ENCODE measurements at places on chromosomes 2 and 18.

- DNase-seq = no peak
Measured at GRCh38 chr2:162769066-162769465, 69.5 kb downstream of the KCNH7 start.

- no peak for DNase-seq
Measured at GRCh38 chr2:45169339-45170190, 160.3 kb upstream of the SIX2 start.

GRCh38 chr2:192230889-192231453, 36.2 kb upstream of the TMEFF2 start:
- no peak for DNase-seq

GRCh38 chr2:160271171-160272086, 71.4 kb upstream of the ITGB6 start:
- no peak for DNase-seq

GRCh38 chr2:106339609-106340008, 128.6 kb downstream of the RGPD3 start:
- no peak for DNase-seq

DNA sequence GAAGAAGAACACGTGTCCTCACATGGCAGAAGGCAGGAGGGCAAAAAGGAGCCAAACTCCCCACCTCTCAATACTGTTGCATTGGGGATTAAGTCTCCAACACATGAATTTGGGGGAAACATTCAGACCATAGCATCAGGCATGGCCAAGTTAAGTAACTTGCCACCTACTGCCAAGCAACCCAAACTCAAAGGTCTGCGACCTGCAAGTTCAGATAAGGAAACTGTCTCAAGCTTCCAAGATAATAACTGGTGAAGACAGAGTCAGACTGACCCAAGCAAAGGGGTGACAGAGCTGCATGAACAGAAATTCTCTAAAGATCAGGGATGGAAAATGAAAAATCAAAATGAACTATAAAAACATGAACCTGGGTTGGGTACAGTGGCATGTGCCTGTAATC, 188.7 kb upstream of the SIX3 start:
- no peak for DNase-seq

DNA sequence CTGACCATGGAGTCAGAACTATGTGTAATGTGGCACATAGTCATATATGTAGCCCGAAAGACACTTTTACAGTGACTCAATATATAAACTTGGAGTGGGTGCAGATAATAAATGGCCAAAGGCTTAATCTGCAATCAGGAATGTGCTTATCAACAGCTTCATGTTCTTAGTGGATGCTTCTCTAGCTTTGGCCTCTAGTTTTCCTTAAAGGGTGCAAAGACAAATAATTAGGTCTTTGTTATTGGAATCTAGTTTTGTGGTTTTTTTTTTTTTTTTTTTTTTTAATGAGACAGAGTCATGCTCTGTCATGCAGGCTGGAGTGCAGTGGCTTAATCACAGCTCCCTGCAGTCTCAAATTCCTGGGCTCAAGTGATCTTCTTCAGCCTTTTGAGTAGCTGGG, 625.6 kb downstream of the EPHA4 start:
- DNase-seq = no peak

- DNase-seq = no peak
Measured at GRCh38 chr2:66059332-66059731, 375.6 kb upstream of the MEIS1 start.

DNA sequence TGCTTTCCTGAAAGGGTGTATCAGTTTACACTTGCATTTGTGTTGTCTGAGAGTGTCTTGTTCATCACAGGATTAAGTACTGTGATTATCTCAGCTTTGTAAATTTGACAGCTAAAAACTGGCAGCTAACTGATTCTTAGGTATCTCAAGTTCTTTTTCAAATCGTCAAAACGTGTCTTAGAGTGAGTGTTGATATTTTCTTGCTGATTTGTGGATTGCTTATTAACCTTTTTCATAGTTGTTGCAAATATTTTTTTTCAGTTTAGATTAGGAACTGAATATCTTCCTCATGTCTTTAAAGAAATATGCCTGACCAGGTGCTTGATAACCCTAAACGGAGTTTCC, 41.9 kb downstream of the LRRFIP1 start:
- DNase-seq = no peak

GRCh38 chr18:70044632-70045031, 97.0 kb upstream of the CD226 start:
- DNase-seq = no peak

- DNase-seq = no peak
Measured at GRCh38 chr18:74525741-74526140, 8.6 kb upstream of the CNDP1 start.

DNA sequence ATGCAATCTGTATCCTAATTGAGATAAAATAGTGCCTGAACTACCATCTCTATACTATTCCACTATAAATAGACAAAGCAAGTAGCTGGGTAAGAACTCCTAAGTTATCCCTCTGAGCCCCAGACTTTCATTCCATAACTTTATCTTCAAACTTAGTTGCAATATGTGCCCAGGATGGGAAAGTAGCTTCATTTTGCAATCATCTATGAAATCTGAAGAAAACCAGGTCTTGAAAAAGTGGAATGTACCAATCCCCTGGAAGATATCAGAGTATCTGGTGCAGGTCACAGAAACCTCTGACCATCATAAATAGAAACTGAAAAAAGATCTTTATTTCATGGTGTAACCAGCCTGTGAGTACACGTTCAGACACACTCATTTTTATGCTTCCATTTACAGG, 78.1 kb upstream of the TMEM178A start:
- DNase-seq = no peak

DNA sequence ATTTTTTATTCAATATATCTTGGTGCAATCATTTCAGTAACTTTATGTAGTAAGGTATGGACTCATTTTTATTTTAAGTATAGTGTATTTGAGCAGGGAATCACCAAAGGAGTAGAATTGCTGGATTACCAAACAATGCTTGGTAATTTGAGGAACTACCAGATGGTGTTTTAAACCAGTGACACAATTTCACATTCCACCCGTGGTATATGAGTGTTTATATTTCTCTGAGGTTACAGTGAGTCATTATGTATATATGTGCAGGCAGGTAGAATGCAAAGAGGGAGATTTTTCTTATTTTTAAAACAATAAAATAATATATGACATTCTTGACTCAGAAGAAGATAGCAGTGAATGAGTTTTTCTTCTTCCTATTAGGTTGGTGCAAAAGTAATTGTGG, 596.9 kb downstream of the DCC start:
- no peak for DNase-seq

- no peak for DNase-seq
Measured at GRCh38 chr2:174072069-174072468, 106.9 kb upstream of the SP3 start.

GRCh38 chr18:62781893-62782292, 66.6 kb downstream of the PHLPP1 start:
- DNase-seq = no peak

DNA sequence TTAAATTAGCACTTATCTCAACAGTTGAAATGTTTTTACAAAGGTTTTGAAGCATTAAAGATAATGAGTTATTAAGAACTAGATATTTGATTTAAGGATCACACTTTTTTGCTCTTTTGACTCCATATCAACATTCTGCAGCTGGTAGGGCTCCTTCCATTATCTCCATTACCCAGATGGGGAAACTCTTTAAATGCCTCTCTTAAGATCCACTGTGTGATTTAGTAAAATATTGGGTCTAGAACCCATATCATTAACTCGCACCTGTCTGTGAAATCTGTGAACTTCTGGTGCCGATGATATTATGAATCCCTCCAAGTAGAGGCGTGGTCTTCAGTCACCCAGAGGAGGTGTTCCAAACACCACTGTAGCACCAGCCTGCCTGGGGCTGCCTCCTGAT, 466.2 kb downstream of the TSN start:
- no peak for DNase-seq

- no peak for DNase-seq
Measured at GRCh38 chr2:199984755-199985154, 29.4 kb downstream of the MAIP1 start.

DNA sequence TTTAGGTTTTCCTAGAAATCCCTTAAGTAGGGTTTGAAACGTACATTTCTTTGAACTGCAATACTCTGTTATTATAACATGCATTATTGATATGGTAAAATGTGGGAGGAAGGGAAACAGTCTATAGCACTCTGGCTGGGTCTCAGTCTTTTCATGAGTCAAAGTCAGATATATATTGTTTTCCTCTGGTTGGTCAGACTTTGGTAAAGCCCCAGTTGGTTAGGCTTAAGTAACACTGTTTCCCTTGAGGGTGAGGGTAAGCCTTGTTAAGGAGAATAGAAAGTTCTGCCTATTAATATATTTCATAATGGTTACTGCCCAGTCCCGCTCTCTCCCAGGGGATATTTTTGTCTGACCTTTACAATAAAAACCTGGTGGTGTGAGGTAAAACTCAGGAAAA, 44.7 kb upstream of the TNP1 start:
- DNase-seq = no peak

- no peak for DNase-seq
Measured at GRCh38 chr2:174344716-174345461, 10.1 kb downstream of the SP9 start.

DNA sequence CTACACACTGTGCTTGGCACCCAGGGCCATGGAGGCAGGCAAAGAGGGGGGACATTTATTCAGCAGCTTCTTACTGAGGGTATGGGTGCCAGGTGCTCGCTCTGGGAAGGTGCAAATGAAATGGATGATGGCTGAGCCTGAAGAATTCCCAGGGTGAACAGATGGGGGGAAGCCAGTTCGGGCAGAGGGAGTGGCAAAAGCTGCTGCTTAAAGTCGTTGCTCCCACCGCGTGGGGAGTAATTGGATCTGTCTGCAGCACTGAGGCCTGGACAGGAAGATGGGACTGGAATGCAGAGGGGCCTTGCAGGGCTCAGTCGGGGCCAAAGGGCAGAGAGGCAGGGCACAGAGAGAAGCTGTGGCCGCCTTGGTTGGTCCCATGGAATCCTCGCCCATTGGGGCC, 51.2 kb downstream of the NEDD4L start:
- no peak for DNase-seq

- DNase-seq = no peak
Measured at GRCh38 chr2:99819766-99820165, 322.6 kb downstream of the AFF3 start.

GRCh38 chr2:216838151-216838550, 21.7 kb downstream of the TNP1 start:
- no peak for DNase-seq

GRCh38 chr2:5594249-5594695, 97.9 kb upstream of the SOX11 start:
- DNase-seq = no peak

GRCh38 chr2:109647636-109648035, 33.5 kb downstream of the SOWAHC start:
- no peak for DNase-seq

- DNase-seq = no peak
Measured at GRCh38 chr2:169086893-169087467, 17.6 kb downstream of the DHRS9 start.

DNA sequence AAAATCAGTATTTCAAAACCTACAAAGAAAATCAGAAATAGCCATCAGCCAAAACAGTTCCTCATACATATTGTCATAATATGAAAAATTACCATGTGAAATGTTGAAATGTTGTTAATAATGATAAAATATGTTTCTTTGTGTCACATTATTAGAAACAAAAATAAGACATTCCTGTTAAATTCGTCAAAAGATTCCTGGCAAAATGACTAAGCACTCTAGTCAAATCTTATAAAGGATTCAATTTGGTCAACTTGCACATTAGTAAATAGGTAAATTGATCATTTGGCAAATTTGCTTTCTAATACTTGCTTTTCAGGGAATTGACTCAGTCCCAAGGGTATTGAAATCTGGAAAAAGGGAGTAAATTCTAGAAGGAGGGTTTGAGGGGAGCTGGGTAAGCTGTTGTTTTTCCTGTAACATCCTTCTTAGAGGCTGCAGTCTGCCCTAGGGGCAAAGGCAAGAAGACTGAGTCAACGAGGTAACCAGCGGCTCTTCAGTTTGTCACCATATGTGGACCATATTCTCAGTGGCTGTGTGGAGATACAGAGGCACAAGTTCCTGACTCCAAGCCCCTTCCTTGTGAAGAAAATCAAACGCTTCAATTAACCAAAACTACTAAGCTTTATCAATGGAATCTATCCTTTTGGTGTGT, 482.3 kb downstream of the TNS1 start:
- DNase-seq = no peak

GRCh38 chr2:225030203-225030602, 12.1 kb downstream of the DOCK10 start:
- no peak for DNase-seq

- no peak for DNase-seq
Measured at GRCh38 chr2:229169751-229170150, 101.3 kb downstream of the PID1 start.

DNA sequence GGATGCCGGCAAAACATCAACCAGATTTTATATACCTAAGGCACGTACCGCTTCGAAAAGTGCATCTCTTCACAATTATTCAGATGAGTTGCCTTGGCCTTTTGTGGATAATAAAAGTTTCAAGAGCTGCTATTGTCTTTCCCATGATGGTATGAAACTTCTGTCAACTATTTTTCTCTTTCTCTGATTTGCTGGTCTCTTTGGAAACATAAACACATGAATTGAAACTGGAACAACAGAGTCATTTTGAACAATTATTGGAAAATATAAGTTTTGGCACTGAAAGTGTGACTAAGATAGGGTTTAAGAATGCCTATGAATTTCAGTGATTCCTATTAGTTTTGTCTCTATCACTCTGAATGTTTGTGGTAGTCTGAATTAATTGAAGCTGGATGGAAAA, 109.9 kb downstream of the DPP4 start:
- no peak for DNase-seq

- DNase-seq = no peak
Measured at GRCh38 chr2:143550500-143550899, 421.3 kb downstream of the ARHGAP15 start.

DNA sequence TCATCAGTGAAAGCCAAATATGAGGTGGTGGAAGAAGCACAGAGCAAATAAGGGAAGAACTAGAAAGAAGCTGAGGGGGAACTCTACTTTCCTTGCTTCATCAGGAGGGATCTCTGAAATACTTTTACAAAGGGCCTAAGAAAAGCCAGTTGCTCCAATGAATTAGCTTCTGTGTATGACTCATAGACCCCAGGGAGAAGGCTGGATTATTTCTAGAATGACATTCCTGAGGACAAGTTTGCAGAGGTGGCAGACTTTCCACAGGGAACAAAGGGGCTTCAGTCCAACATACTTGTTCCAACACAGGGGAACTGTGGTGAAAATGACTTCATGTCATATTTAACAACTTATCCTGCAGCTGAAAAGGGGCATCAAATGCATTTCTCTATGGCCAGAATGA, 29.0 kb downstream of the DOK1 start:
- peak; percentile 13 for DNase-seq

DNA sequence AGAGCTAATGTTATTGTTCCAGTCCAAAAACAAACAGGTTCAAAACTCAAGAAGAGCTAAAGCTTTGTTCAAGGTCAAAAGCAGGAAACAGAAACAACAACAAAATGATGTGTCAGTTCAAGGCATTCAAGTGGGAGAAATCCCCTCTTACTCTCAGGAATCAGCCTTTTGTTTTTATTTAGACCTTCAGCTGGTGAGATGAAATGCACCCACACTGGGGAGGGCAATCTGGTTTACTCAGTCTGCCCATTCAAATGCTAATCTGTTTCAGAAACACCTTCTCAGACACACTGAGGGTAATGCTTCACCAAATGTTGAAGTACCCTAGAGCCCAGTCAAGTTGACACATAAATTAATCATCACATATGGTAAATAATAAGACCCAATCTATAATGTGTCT, 150.6 kb downstream of the TMX3 start:
- DNase-seq = peak; percentile 13
